ENCODE measurements at places on chromosomes 5 and 9. TPM values are rescaled to one million over a fixed set of nuclear protein-coding genes. Genes with fewer than 3 reads are reported as not detected.

FAM169A gene
- 11.7 TPM for total RNA-seq

TMC1 gene
- total RNA-seq: 0.30 TPM

- H3K27me3 ChIP-seq: no peaks in the 10 kb centered on the region
- no peak for DNase-seq
- no peaks in the 10 kb centered on the region for H3K4me1 ChIP-seq
These were observed 170.2 kb downstream of the MAPKAP1 start for GRCh38 chr9:125536776-125537175.

DNA sequence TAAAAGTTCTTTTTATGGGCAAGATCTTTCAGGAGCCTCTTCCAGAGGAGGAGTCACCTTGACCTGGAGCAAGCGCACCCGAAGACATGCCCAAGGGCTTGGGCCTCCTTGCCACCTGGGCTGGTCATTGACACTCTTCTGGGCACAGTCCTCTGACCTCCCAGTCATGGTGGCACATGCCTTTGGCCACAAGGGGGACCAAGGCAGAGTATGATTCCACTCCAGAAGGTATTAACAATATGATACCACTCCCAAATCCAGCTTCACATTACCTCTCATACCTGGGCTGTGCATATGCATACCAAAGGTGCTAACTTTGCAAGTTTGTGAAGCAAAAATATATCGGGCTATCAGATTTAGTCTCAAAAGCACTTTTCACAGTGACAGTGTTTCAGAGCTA lies 84.6 kb downstream of the MAST4 start:
- H3K27ac ChIP-seq: no peak overlapping the region
- no peaks in the 10 kb centered on the region for H3K36me3 ChIP-seq
- no peaks in the 10 kb centered on the region for H3K4me1 ChIP-seq
- no peaks in the 10 kb centered on the region for H3K27me3 ChIP-seq
- DNase-seq: no peak

DNA sequence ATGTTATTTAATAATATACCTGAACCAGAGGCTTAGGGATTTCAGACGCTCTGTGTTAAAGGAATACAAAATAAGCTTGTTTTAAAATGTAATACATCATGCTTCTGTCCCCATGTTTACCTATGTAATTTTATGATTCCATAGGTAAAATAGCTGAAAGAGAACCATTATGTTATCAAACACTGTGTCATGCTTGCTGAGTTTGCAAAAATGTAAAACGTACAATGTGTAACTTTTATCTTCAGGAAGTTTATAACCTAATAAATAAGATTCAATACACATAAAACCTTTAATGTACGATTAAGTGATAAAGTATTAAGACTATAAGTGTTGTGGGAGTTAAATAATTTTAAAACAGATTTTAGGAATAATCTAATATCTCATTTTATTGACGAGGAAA lies 94.1 kb downstream of the COMMD10 start:
- H3K27me3 ChIP-seq: no peaks in the 10 kb centered on the region
- no peaks in the 10 kb centered on the region for H3K4me1 ChIP-seq
- H3K4me3 ChIP-seq: no peak overlapping the region
- H3K36me3 ChIP-seq: no peaks in the 10 kb centered on the region
- no peak overlapping the region for H3K27ac ChIP-seq
- DNase-seq: no peak

DNA sequence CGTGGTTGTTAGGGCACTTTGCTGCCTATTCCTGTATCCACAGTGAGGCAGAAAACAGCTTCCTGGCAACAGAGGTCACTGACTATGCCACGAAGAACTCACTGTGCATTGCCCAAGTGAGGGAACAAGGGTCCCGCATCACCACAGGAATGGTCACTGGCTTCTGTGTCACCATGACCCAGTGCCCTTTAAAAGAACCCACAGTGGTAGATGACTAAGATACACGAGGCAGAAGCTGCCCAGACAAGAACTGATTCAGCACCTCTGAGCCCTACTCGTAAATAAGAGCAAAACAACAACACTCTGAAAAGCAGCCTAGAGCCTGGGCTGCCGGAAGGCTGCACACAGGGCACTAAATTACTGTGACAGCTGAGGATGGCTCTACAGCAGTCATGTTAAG lies 236.6 kb upstream of the RASEF start:
- no peaks in the 10 kb centered on the region for H3K27me3 ChIP-seq
- DNase-seq: no peak
- no peak overlapping the region for H3K27ac ChIP-seq
- H3K4me1 ChIP-seq: peaks cover 27% of the 10 kb centered on the region
- no peak overlapping the region for H3K4me3 ChIP-seq

- no peaks in the 10 kb centered on the region for H3K27me3 ChIP-seq
- no peaks in the 10 kb centered on the region for H3K4me1 ChIP-seq
- DNase-seq: no peak
- H3K36me3 ChIP-seq: no peaks in the 10 kb centered on the region
- H3K27ac ChIP-seq: no peak overlapping the region
These were observed 171.1 kb upstream of the FSTL4 start for GRCh38 chr5:133783481-133783880.

DNA sequence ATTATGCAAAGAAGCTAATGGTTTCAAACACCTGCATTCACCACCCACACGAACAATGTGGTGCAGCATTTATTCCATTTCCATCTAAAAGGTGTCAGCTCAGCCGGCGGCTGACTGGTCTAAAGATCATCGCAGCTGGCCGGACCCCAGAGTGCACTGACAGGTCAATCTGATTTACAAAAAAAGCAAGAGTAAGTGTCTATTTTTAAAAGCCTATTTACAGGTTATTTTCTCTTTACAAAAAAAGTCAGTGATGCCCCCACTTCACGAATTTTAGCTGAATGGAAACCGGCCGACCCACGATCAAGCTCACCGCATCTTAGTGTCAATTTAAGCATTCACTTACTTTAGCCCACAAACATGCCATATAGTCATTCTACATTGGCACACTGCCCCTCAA lies 58.3 kb downstream of the SEMA4D start:
- no peaks in the 10 kb centered on the region for H3K27me3 ChIP-seq
- no peak overlapping the region for H3K4me3 ChIP-seq
- DNase-seq: no peak
- H3K4me1 ChIP-seq: peaks cover 76% of the 10 kb centered on the region
- H3K27ac ChIP-seq: peak overlapping the region; percentile 74
- no peaks in the 10 kb centered on the region for H3K36me3 ChIP-seq

DNA sequence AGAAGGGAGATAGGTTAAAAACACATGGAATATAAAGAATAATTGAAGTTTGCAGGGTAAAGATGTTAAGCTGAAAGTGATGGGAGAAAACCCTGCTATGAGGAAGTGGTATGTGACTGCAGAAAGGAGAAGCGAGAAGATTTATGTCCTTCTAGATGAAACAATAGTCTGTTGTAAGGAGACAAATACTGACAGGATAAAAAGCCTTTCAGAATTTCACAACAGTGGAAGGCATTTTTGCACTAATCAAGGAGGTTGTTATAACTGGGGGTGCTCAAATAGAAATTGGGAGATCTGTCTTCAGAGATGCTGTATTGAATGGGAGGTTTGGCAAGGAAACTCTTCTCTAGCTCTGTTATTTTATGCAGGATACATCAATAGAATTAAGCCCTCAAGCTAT lies 69.6 kb downstream of the NMUR2 start:
- H3K27me3 ChIP-seq: no peaks in the 10 kb centered on the region
- DNase-seq: no peak
- H3K36me3 ChIP-seq: no peaks in the 10 kb centered on the region
- H3K4me3 ChIP-seq: no peak overlapping the region
- no peaks in the 10 kb centered on the region for H3K4me1 ChIP-seq
- no peak overlapping the region for H3K27ac ChIP-seq

- no peaks in the 10 kb centered on the region for H3K36me3 ChIP-seq
- no peak for DNase-seq
- no peaks in the 10 kb centered on the region for H3K27me3 ChIP-seq
These were observed 11.7 kb upstream of the FEM1C start for GRCh38 chr5:115556276-115556675.

DNA sequence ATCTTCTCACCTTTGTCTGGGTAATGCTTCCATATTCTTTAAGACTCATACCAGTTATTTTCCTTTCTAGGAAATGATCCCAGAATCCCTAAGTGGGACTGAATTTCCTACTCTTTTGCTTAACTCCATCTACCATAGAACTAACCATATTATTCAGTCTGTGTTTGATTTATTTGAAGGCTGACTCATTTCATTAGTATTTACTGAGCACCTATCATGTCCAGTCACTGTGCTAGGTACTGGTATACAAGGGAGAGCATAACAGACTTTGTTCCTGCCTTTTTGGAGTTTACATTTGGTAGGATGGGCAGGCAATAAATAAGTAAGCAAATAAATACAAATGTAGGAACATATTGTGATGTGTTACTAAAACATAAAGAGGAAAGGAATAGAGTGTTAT lies 4.3 kb downstream of the NPR2 start:
- no peak overlapping the region for H3K27ac ChIP-seq
- H3K4me1 ChIP-seq: peaks cover 42% of the 10 kb centered on the region
- DNase-seq: no peak
- no peak overlapping the region for H3K4me3 ChIP-seq

DNA sequence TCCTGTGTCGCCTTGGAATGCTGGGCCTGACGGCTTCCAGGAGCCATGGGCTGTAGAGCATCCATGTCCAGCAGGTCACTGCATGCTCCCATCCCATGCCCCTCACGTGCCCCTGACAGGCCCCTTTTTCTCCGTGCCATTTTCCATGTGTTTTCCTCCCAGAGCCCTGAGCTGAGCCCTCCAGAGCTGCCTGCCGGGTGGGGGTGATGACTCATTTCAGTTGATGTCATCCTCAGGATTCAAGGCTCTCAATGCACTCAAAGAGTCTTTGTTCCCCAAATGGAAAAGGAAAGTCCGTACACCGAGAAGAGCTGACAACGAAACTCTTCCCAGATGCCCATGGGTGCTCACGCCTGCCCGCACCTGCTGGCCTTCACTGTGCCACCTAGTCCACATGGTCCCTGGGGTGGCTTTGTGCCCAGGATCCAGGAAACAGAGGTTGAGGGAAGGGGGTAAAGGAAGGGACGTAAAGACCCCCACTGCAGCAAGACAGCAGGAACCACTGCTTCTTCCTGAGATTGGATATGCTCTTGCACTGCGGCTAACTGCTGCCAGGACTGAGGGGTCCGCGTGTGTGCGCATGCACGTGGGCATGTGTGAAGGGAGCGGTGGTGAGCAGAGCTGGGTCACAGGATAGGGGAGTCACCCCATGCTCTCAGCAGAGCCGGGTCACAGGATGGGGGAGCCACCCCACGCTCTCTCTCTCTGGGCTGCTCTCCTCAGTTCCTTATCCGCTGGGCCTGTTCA lies 27.6 kb downstream of the COL15A1 start:
- H3K27ac ChIP-seq: peak overlapping the region; percentile 83
- H3K36me3 ChIP-seq: no peaks in the 10 kb centered on the region
- no peak for DNase-seq
- no peaks in the 10 kb centered on the region for H3K27me3 ChIP-seq

DNA sequence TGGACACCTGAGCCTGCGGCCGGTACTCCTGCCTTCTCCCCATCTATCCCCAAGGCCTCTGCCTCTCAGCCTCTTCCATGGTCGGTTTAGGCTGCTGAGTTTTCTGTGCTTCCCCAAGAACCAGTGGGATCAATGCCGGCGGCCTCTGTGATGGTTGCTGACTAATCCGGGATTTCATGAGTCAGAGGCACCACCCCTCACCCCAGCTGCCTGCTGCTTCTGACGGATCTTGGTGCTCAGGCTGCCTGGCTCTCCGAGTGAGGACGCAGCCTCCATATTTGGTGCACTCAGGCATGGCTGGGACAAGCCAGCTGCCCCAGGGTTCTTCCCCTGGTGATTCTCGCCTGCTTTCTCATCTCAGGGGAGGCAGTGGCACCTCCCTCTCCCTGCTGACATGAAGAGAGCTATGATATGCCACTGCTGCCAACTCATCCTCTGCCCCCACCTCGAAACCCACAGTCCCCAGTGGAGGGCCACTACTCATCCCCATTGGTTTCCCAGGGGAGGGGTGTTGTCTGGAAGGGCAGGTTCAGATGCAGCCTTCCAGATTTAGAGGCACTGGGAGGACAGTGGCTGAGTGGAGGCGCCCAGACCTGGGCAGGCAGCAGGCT lies 3.3 kb upstream of the MAN1B1 start:
- DNase-seq: peak; percentile 59
- H3K27me3 ChIP-seq: peaks cover 4% of the 10 kb centered on the region
- H3K4me3 ChIP-seq: no peak overlapping the region
- H3K27ac ChIP-seq: peak overlapping the region; percentile 50

- DNase-seq: no peak
- peak overlapping the region; percentile 60 for H3K27ac ChIP-seq
- no peak overlapping the region for H3K4me3 ChIP-seq
- no peaks in the 10 kb centered on the region for H3K27me3 ChIP-seq
- peaks cover 44% of the 10 kb centered on the region for H3K4me1 ChIP-seq
These were observed 279.6 kb downstream of the TMEM38B start for GRCh38 chr9:105973951-105974351.

DNA sequence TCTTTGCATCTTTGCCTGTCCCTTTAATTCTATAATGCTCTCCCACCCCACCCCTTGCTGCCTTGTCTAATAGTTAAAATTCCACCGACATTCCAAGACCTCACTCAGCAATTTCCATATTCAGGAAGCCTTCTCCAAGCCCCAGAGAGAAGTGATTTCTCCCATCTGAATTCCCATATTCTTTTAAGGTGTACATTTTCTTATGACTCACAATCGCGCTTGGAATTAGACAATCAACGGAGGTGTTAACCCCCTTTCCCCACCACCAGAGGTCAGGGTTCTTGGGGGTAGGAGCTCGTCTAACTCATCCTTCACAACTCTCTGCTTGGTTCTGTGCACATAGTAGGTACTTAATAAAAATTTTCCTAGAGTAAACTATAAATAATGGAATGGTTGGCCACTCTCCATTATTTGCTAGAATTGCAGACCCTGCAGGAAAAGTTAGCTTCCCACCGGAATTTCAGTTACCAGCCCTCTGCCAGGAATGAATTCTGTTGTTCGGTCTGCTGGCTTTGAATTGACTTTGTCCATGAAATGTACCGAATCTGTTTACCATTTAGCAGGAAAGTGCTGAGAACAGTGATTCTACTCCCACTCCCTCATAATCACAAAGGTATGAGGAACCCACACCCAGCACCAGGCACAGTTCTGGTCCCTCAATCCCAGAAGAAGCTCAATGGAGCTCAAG lies 5.0 kb downstream of the KCNIP1 start:
- no peak for DNase-seq
- H3K4me3 ChIP-seq: no peak overlapping the region
- H3K4me1 ChIP-seq: no peaks in the 10 kb centered on the region
- no peaks in the 10 kb centered on the region for H3K27me3 ChIP-seq

DNA sequence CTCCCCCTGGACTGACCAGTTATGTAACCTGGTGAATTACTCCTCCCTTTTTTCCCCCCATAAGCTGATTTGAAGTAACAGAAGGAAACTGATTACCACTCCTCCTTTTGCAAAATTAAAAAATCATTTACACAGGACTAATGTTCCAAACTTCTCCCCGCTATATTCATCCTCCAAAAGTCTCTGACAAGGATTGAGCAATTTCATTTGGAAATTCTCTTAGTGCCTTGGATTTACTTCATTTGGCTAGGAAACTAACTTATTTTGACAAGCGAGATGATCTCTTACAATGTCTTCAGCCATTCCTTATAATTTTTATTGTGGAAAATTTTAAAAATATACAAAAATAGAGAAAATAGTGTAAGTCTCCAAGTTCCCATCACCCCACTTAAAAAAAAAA lies 15.4 kb upstream of the B4GALT1 start:
- H3K36me3 ChIP-seq: no peaks in the 10 kb centered on the region
- DNase-seq: no peak
- H3K4me3 ChIP-seq: no peak overlapping the region

All from tibial nerve (tissue), 4 donors.